Bronchial epithelial cell (primary cell): ENCODE measurements at places on chromosomes 2 and 18. TPM values are rescaled to one million over a fixed set of nuclear protein-coding genes. Genes with fewer than 3 reads are reported as not detected.

GRCh38 chr2:156792242-156792840 is 356.2 kb downstream of the GPD2 start:
- no peak for DNase-seq

The C2orf74 gene
- 10.0 and 13.1 TPM in 2 replicates for total RNA-seq

The SP140 gene
- not detected in 2 replicates for total RNA-seq

- peak; percentile 54 for DNase-seq
Observed at GRCh38 chr2:9760069-9760901, 83.0 kb upstream of the TAF1B start.

The WIPF1 gene
- total RNA-seq: 0.13 and 0.26 TPM in 2 replicates

- no peak for DNase-seq
Observed at GRCh38 chr2:59171019-59171418, 929.9 kb upstream of the FANCL start.

DNA sequence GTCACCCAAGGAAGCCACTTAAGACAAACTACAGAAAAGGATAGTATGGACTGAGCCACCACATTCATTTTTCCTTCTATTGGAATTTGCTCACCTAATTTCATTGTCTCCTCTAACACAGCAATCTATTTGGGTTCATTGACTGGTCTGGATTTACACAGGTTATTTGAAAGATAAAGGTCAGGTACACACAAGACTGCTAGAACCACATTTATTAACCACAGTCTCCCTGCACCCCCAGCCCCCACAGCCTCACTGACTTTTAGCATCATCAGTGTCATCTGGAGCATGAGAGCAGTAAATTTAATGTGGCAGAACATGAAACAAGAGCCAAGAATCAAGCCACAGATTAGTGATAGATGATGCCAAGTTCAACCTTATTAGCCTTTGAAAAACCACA is 226.9 kb upstream of the GYPC start:
- DNase-seq: no peak

DNA sequence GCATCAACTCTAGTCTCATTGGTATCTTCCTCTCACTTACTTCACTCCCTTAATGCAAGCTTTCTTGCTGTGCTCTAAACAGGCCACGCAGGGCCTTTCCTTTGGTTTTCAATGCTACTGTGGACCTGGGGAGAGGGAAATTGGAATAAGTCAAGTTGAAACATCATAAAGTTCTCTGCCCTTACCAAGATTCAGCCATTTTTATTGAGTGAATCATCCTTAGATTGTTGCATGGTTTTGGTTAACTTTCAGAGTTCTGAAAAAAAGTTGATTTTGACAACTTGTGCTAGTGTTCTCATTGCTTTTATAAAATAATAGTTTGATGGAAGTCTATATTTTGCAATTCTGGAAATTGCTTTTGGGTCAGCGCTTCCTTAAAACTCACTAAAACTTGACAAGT is 852.8 kb upstream of the ACVR2A start:
- DNase-seq: no peak

DNA sequence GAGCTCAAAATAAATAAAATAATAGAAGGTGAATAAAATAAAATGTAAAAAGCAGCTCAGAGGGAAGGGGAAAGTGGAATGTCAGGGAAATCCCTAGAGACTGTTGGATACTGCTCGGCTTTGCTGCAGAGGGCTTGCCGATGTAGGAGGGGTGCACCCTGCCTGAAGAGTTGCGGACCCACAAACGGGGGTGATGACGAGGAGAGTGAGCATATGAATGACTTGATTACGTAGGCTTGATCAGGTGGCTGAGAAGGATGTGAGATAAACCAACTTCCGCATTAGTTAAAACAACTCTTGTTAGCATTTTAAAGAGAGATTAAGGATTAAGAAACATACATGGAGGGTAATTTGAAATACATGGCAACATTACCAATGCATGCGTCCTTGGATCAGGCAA is 21.0 kb upstream of the TMEM237 start:
- DNase-seq: no peak

DNA sequence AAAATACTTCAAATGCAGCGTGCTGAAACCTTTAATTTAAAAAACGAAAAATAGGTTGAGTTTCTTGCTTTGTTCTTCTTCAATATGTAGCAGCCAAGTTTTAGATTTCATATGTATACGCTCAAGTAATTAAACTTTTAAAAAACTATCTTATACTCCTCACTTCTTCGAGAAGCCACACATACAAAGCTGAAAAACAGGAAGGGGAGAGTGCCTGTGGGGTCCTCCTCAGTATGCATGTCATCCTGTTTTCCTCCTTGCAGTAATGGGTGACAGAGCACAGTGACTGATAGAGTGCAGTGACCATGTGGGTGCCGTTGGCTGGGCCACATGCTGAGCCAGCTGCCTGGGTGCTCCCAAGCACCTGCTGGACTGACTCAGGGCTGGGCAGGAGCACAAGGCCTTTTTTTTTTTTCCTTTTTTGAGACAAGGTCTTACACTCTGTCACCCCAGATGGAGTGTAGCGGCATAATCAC is 33.3 kb downstream of the UXS1 start:
- no peak for DNase-seq

The RASGRP3 gene
- 0.38 and 0.79 TPM in 2 replicates for total RNA-seq

DNA sequence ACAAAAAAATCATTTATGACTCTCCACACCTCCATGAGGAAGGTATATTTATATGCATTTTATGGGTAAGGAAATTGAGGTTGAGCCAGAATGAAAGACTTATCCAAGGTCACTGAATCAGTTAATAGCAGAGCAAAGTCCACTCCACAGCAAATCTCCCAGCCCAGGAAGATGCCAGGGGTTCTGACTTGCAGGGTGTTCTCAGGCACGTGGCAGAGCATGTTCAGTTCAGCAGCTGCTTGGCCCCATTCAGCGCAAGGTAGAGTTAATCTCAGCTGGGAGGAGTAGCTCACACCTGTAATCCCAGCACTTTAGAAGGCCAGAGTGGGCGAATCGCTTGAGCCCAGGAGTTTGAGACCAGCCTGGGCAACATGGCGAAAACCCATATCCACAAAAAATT is 17.8 kb upstream of the DGKD start:
- no peak for DNase-seq

DNA sequence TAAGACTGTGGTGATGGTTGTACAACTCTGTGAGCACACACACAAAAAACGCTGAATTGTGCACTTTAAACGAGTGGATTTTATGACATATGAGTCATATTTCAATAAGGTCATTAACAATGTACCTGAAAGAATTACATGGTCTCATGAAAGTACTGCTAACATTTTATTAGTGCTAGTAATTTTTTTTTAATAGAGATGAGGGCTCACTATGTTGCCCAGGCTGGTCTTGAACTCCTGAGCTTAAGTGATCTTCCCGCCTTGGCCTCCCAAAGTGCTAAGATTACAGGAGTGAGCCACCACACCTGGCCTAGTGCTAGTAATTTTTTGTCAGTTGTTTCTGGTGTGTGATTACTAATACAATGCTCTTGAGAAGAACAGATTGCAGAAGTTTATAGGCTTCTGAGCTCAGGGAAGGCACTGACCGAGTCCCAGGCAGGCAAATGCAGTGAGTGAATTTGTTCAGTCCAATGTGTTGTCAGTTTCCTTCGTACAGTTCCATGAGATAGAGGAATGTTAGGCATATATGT is 177.0 kb downstream of the TGIF1 start:
- DNase-seq: no peak

GRCh38 chr2:100320547-100321178 is 1.6 kb downstream of the LONRF2 start:
- DNase-seq: no peak

The MC5R gene
- not detected in 2 replicates for total RNA-seq

GRCh38 chr2:239009589-239009961 is 161.7 kb downstream of the TWIST2 start:
- no peak for DNase-seq

DNA sequence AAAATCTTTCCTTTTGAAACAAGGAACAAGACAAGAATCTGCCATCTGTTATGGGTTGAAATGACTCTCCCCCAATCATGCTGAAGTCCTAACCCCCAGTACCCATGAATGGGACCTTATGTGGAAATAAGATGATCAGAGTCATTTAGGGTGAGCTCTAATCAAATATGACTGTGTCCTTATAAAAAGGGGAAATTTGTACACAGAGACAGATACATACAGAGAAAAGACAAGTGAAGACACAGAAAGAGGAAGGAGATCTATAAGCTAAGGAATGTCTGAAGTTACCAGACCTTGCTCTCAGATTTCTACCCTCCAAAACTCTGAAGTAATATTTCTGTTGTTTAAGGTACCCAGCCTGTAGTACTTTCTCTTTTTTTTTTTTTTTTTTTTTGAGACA is 15.7 kb downstream of the TGFBRAP1 start:
- DNase-seq: no peak

GRCh38 chr18:34122724-34123334 is 101.9 kb downstream of the NOL4 start:
- DNase-seq: peak; percentile 65

DNA sequence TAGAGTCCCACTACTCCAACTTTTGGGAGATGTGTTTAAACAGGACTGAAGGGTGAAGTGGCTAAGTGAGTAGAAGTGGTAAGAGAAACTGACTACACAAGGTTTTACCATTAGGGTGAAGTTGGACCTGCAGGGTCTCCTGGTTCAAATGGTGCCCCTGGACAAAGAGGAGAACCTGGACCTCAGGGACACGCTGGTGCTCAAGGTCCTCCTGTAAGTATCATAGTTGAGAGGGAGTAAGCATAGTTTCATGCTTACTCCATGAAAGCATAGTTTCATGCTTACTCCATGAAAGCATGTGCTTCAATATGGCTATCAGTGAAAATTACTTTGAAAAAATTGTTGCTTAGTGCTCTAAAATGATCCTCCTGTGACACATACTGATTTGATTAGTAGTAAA is 19.1 kb downstream of the COL3A1 start:
- no peak for DNase-seq

DNA sequence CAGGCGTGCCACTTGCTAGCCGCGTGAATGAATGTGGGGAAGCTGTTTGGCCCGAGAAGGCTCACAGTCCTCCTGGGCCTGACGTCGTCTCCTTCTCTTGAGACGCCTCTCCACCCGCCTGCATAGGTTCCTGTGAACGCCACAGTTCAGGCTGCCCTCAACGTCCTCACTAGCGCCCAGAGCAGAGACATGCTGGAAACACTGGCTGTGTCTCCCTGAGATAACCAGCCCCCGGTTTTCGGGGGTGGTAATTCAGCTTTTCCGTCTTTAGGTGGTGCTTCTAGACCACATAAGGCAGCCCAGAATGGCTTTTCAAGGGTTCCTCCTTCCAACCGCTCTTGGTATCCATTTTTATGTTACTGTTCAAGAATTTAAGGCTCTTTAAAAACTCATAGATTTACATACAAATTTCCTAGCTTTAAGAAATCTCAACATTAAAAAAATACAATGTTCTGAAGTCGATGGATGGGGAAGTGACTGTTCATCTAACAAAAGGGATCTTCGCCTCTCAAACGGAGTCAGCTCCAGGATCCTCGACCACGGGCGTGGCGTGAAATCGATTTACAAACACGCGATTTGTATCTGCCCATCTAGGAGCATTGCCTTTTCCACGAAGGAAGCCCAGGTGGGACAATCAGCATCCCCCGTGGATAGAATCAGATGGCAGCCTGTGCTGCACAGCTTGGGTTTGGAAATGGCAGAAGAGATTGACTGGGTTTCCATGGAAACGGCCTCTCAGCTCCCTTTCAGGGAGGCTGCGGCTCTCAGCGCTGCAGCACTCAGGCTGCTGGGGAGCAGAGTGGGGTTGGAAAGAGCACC is 110.6 kb upstream of the PXDN start:
- DNase-seq: no peak

- no peak for DNase-seq
Observed at GRCh38 chr2:233351423-233351822, 2.9 kb upstream of the DGKD start.

The ZNF396 gene
- total RNA-seq: 0.79 and 2.6 TPM in 2 replicates

The AOX1 gene
- 8.4 and 15.7 TPM in 2 replicates for total RNA-seq

The RANBP2 gene
- 48.7 and 56.1 TPM in 2 replicates for total RNA-seq
